LoVo (cell line): ENCODE measurements at places on chromosomes 1 and 21.

GRCh38 chr1:215054266-215054665, 28.3 kb upstream of the KCNK2 start:
- DNase-seq, result no peak

GRCh38 chr1:162397039-162397448, 14.9 kb downstream of the SH2D1B start:
- DNase-seq, result no peak

GRCh38 chr21:37548521-37548981, 182.0 kb downstream of the DYRK1A start:
- no peak for DNase-seq

- DNase-seq, result peak; percentile 58
Measured at GRCh38 chr1:108584428-108584856, 24.5 kb downstream of the EEIG2 start.
